Activated T-helper 1 cell treated with anti-CD3 and anti-CD28 coated beads, Interleukin-2, amount 50 U/mL, for 16 hours (primary cell): ENCODE measurements at places on chromosomes 13 and 19.

GRCh38 chr19:14761607-14762006, 16.8 kb downstream of the ADGRE2 start:
- DNase-seq: no peak

DNA sequence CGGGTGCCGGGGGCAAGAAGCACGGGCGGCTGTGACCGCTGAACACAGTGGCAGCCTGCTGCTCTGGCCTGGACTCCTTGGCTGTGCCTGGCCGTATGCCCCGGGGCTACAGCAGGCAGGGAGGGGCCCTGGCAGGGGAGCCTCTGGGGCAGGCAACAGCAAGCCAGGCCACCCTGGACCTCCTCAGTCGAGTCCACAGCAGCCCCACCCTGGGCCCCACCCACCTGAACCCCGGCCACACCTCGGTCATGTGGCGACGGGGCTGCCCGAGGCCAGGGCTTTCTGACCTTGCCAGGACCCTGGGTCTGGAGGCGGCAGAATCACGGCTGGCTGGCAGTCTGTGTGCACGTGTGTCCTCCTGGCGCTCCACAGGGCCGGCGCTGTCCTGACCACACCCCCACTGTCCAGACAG, 8.7 kb downstream of the CILP2 start:
- DNase-seq: no peak

- no peak for DNase-seq
Measured at GRCh38 chr13:18948664-18949488, 232.7 kb downstream of the TUBA3C start.

GRCh38 chr19:271856-272255, 19.3 kb downstream of the PLPP2 start:
- no peak for DNase-seq

GRCh38 chr19:34505321-34506025, 23.9 kb downstream of the WTIP start:
- no peak for DNase-seq

DNA sequence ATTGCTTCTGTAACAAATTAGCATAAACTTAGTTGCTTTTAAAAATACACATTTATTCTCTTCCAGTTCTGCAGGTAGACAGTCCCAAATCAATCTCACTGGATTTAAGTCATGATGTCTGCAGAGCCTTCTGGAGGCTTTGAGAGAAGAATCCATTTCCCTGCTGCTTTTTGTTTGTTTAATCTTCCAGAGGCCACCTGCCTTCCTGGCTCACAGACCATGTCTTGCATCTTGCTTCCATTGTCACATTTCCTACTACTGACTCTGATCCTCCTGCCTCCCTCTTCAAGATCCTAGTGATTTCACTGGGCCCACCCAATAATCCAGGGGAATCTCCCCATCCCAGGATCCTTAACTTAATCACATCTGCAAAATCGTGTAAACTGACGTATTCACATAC, 473.3 kb downstream of the ITGBL1 start:
- DNase-seq: no peak

- DNase-seq: no peak
Measured at GRCh38 chr13:51793570-51794271, 10.2 kb downstream of the DHRS12 start.

DNA sequence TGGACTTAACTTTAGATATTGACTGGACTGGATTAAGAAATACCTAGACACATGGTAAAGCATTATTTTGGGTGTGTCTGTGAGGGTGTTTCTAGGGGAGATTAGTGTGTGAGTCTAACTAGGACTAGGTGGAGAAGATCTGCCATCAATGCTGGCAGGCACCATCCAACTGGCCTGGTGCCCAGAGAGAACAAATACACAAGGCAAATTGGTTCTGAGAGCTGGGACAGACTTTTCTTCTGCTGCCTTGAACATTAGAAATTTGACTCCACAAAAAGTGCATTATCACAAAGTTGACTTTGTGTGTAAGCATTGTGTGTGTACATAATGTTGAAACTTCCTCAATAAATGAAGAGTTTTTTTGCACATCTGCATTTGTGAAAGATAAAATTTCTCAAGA, 522.1 kb downstream of the SUCLA2 start:
- DNase-seq: no peak

GRCh38 chr13:89375839-89376238, 1704.7 kb downstream of the SLITRK5 start:
- no peak for DNase-seq

DNA sequence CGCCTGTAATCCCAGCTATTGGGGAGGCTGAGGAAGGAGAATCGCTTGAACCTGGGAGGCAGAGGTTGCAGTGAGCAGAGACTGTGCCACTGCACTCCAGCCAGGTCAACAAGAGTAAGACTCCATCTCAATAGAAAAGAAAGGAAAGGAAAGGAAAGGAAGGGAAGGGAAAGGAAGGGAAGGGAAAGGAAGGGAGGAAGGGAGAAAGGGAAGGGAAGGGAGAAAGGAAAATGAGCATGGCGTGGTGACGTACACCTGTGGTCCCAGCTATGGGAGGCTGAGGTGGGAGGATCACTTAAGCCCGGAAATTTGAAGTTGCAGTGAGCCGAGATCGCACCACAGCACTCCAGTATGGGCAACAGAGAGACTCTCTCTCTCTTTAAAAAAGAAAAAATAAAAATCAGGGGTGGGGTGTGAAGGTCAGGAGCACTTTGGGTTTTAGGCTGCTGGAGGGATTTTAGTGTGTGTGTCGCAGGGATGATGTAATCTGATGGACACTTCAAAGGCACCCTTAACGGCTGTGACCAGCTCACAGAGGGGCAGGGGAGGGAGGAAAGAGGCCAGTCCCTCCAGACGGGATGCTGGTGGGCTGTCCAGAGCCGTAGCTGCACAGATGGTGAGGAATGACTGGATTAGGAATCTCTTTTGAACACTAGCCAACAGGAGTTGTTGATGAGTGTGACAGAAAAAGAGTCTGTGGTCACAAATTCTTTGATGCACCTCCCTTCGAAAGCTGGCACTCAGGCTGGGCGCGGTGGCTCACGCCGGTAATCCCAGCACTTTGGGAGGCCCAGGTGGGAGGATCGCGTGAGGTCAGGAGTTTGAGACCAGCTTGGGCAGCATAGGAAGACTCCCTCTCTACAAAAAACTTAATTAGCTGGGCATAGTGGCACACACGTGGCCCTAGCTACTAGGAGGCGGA, 27.6 kb downstream of the TMPRSS9 start:
- DNase-seq: no peak
